ENCODE measurements at places on chromosomes 6 and 20.

GRCh38 chr6:46217671-46218131 lies 46.9 kb upstream of the ENPP5 start:
- no peaks in the 10 kb centered on the region for H3K36me3 ChIP-seq
- no peaks in the 10 kb centered on the region for H3K4me1 ChIP-seq
- H3K27ac ChIP-seq: no peak overlapping the region
- H3K27me3 ChIP-seq: no peaks in the 10 kb centered on the region

DNA sequence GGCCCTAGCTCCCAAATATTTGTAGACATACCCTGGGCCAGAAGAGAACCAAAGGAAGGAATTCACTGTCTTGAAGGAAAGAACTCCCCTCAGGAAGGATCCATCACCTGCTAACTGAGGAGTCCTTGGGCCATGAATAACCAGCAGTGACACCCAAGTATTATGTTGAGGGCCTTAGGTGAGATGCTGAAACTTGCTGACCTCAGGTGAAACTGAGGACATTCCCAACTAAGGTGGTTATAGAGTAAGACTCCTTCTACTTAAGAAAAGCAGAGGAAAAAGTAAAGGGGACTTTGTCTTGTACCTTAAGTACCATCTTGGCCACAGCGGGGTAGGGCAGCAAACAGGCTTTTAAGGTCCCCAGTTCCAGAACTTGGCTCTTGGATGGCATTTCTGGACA lies 491.7 kb downstream of the C6orf118 start:
- no peak for DNase-seq
- H3K4me3 ChIP-seq: no peak overlapping the region
- no peaks in the 10 kb centered on the region for H3K36me3 ChIP-seq
- no peak overlapping the region for H3K27ac ChIP-seq
- no peaks in the 10 kb centered on the region for H3K4me1 ChIP-seq

GRCh38 chr6:12635813-12636212 lies 80.8 kb upstream of the PHACTR1 start:
- no peaks in the 10 kb centered on the region for H3K4me1 ChIP-seq
- no peaks in the 10 kb centered on the region for H3K36me3 ChIP-seq
- H3K27ac ChIP-seq: no peak overlapping the region
- H3K27me3 ChIP-seq: no peaks in the 10 kb centered on the region

DNA sequence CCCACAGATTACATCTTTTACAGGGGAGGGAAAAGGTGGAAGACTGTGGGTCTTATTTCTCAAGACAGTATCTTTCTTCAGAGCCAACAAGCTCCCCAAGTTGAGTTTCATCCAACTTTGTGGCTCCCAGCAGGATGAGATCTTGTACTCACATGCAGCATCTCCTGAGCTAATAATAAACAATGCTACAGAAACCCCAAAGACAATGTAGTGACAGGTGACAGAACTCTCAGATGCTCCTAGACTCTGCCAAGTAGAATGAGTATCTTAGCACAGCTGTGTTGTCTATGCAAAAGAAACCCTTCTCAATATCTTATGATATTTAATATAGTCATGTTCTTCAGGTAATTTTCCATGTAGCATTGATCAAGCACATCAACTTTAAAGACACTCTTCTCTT lies 90.0 kb downstream of the TBX18 start:
- no peaks in the 10 kb centered on the region for H3K36me3 ChIP-seq
- no peak overlapping the region for H3K27ac ChIP-seq
- no peaks in the 10 kb centered on the region for H3K4me1 ChIP-seq
- DNase-seq: no peak
- no peaks in the 10 kb centered on the region for H3K27me3 ChIP-seq

DNA sequence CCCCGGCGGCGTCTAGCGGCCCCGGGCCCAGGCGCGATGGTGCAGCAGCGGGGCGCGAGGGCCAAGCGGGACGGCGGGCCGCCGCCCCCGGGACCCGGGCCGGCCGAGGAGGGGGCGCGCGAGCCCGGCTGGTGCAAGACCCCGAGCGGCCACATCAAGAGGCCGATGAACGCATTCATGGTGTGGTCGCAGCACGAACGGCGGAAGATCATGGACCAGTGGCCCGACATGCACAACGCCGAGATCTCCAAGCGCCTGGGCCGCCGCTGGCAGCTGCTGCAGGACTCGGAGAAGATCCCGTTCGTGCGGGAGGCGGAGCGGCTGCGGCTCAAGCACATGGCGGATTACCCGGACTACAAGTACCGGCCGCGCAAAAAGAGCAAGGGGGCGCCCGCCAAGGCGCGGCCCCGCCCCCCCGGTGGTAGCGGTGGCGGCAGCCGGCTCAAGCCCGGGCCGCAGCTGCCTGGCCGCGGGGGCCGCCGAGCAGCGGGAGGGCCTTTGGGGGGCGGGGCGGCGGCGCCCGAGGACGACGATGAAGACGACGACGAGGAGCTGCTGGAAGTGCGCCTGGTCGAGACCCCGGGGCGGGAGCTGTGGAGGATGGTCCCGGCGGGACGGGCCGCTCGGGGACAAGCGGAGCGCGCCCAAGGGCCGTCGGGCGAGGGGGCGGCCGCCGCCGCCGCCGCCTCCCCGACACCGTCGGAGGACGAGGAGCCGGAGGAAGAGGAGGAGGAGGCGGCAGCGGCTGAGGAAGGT lies 715 bp downstream of the SOX12 start:
- H3K4me3 ChIP-seq: peak overlapping the region; percentile 73
- H3K27ac ChIP-seq: peak overlapping the region; percentile 78
- H3K27me3 ChIP-seq: no peaks in the 10 kb centered on the region
- H3K36me3 ChIP-seq: peaks cover 4% of the 10 kb centered on the region
- peak; percentile 69 for DNase-seq
- H3K4me1 ChIP-seq: peaks cover 10% of the 10 kb centered on the region

DNA sequence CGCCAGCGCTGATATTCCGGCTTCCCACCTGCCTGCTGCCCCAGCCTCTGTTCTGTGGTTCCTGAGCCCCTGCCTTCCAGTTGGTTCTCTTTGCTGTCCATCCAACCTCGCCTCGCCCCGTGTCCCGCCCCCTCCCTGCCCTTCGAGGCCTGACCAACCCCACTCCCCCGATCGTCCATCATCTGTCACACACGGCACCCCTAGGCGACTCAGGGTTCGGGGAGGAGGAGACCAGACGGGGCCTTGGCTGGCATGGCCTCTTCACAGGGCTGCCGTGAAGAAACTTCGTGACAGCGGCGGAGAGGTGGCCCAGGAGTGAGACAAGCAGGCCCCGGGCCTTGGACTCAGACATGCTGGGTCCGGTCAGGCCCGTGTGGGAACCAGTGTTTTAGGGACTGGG lies 226.1 kb downstream of the QKI start:
- no peak for DNase-seq
- H3K4me3 ChIP-seq: no peak overlapping the region
- no peaks in the 10 kb centered on the region for H3K4me1 ChIP-seq
- no peak overlapping the region for H3K27ac ChIP-seq
- no peaks in the 10 kb centered on the region for H3K36me3 ChIP-seq

DNA sequence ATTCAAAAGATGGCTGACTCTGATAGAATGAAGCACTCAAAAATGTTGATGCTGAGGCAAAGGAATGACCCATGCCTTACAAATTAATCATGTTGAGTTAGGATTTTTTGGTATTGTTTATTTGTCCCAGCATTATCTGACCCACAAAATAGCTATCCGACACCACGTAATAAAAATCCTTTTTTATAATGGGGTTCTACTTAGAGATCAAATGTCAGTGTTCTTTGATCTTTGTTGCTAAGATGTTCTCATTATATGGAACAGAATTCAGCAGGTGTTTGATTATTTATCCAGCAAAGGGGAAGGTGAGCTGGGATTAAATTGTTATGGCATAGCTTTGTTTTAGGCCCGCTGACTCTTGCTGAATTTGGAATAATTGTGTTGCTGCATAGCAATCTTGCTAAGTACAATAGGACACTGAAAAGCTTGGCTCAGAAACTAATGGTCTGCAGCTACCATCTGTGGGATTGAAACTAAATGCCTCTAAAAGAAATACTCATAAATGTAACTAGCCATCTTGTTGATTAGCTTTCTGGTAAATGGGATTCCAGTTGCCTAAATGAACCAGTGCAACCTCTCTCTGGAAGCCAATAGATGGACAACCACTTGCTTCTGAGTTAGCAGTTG lies 180.2 kb upstream of the HDAC2 start:
- H3K4me3 ChIP-seq: no peak overlapping the region
- H3K4me1 ChIP-seq: no peaks in the 10 kb centered on the region
- H3K27ac ChIP-seq: no peak overlapping the region
- DNase-seq: no peak
- H3K27me3 ChIP-seq: no peaks in the 10 kb centered on the region
- no peaks in the 10 kb centered on the region for H3K36me3 ChIP-seq

GRCh38 chr20:58816957-58817651 lies 33.6 kb downstream of the GNAS-AS1 start:
- no peak overlapping the region for H3K27ac ChIP-seq
- no peaks in the 10 kb centered on the region for H3K4me1 ChIP-seq
- no peak overlapping the region for H3K4me3 ChIP-seq

All from fibroblast of lung (primary cell).